B cell (primary cell): ENCODE measurements at places on chromosomes 6 and 20. TPM values are rescaled to one million over a fixed set of nuclear protein-coding genes. Genes with fewer than 3 reads are reported as not detected.
A peak's percentile ranks its signal among the peaks of the same experiment; 100 is the strongest.

ADGB gene
- not detected in 2 replicates for total RNA-seq

SEL1L2 gene
- total RNA-seq = not detected in 2 replicates

EDEM2 gene
- 28.1 and 28.6 TPM in 2 replicates for total RNA-seq

IL17A gene
- total RNA-seq = not detected in 2 replicates

- no peak for DNase-seq
These were observed 57.1 kb upstream of the FUT9 start for GRCh38 chr6:95958686-95959085.

GRCh38 chr20:63819224-63819921 is 11.7 kb downstream of the ZBTB46 start:
- DNase-seq = no peak

GRCh38 chr6:16982807-16983206 is 119.0 kb upstream of the STMND1 start:
- no peak for DNase-seq

DNA sequence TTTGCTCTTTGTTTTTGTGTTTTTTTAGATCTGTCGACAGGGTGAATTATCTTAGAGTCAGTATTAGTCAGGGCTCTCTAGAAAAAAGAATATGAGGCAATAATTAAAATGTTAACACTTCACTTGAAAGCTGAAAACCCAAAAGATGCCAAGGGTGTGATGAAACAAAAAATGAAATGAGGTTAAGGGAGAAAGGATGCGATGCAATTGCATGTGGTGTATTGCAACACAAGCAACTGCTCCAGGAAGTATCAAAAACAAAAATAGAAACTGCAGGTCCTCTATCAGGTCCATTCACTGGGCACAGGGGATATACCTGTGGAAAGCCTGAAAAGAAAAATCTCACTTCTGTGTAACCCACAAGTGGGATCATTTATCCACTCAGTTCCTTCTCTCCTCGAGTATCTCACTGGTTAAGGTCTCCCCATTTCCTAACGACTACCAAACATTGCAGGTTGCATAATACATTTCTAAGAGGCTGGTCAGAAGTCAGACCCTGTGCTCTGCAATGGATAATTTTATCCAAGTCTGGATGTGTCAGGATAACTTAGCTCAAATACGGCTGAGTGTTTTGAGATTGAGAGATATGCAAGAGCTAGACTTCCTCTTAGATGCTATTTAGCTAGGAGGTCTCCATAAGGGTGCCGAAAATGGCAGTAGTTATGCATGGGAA is 257.7 kb upstream of the GJE1 start:
- no peak for DNase-seq

- DNase-seq = peak; percentile 24
These were observed 368.0 kb downstream of the QKI start for GRCh38 chr6:163782436-163783003.

DNA sequence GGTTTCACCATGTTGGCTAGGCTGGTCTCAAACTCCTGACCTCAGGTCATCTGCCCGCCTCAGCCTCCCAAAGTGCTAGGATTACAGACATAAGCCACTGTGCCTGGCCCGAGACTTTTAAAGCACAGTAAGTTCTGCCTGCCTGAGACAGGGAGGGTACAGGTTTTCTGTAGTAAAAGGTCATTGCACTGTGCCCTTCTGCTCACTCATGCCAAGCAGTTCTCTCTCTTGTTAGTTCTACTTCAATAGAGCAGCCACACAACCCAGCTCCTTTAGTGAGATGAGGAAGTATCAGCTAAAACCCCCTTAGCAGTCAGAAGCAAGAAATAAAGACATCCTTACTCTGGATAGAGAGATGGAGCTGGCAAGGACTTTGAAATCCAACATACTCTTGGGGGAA is 52.4 kb upstream of the ARMH2 start:
- DNase-seq = no peak

DNA sequence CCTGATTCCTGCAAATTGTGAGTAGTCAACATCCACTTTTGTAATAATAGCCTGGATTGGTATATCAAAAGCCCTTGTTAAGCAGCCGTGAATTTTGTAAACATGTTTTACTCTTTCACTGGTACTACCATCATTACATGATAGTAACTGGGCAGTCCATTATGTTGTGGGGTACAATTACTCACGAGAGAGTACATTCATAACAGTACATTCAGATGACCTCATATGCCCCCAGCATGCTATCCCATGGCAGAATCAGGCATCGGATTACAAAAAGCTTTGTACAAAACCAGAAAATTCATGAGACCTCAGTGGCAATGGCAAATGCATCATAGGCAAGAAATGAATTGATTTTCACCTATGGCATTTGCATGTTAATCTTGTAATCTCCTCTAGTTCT is 166.2 kb downstream of the EPM2A start:
- DNase-seq = no peak

- DNase-seq = peak; percentile 66
These were observed 132.2 kb downstream of the GPX5 start for GRCh38 chr6:28657769-28658465.
